ENCODE measurements at places on chromosomes 7 and 10.

DNA sequence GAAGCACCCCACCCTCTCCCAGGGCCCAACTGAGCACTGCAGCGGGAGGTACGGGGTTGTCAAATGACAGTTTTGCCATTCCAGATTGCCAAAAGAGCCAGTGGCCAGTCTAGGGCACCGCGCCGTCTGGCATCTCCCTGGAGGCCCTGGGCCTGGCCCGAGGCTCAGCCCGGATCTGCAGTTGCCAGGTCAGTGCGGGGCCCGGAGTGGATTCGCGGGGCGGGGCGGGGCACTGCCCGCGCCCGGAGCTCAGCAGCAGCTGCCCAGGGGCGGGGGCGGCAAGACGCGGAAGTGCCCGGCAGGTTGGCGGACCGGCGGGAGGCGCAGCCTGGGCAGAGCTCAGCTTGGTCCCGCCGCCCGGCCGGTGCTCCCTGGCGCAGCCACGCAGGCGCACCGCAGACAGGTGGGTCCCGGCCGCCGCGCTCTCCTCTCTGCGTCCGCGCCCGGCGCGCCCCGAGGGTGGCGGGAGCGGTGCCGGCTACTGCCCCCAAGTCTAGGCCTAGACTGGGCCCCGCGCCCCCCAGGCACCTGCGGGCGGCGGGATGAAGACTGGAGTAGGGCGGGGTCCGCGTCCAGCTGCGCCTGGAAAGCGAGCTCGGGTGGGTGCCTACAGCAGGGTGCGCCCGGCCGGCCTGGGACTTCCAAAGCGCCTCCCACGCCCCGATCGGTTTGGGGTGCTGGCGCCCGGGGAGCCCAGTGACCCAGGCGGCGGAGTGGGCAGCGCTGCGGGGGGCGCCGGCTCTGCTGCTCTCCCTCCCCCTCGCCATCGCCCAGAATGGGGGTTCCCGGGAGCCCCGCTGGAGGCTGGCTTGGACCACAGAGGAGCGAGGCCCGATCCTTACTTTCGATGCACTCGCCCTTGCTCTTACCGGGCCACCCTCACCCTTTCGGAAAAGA lies at the start of gene IRF5:
IRF5 (plus strand) TSS at position 281 of the 897 bp plus-strand sequence. CDS start 4,155 bp downstream, outside the sequence.
- peak; percentile 64 for DNase-seq

DNA sequence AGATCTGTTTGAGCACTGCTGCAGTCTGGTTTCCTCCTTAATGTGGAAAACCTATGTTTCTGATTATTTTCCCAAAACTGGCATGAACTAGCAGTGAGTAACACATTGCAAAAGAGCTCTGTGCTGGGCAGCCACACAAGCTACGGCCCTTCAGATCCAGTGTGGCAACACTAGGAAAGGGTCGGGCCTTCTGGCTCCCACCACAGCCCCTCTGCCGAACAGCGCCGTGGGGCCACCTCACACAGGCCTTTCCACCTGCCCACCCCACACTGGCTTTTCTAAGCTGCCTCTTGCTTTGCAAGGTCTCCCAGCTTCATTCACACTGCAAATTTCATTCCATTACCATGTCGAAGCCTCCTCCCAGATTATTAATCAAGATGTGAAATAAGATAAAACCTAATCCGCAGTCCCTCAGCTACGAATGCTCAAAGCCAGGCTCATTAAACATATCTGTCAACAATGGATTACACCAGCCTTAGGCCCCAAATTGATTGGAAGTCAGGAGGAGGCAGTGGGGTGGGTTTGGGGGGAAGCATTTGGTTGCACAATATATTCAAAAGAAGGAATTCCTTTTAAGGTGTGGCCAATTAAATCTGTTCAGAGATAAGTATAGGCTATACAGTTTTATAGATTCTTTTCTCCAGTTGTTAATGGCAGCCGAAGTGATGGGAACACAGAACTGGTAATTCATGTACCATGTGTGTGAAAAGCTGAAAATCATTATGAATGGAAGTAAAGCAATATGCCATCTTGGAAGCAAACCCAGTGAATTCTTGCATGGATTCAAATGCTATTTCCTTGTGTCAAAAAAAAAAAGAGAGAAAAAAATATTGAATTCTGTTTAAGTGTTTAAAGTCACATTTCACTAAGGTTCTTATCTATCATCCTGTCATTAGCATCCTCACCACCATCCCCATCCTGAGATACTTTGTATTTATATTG lies 223.7 kb downstream of the MTERF1 start:
- DNase-seq, result no peak

GRCh38 chr10:31426401-31426800 lies 107.4 kb downstream of the ZEB1 start:
- DNase-seq, result no peak

DNA sequence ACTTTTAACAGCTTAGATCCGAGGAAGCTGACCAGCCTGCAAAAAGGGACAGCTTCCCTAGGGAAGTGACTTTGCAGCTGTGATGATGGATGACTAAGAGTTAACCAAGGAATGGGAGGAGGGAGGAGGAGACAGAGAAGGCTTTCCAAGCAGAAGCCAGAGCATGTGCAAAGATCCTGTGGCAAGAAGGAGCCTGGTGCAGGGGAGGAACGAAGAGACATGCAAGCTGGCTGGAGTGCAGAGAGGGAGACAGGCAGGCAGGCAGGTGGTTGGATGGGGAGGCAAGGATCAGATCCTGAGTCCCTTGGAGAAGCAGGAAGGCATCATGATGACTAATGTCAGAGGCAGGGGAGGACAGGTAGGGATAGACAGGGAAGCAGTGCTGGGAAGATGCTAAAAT lies 148.8 kb downstream of the PFKFB3 start:
- no peak for DNase-seq

DNA sequence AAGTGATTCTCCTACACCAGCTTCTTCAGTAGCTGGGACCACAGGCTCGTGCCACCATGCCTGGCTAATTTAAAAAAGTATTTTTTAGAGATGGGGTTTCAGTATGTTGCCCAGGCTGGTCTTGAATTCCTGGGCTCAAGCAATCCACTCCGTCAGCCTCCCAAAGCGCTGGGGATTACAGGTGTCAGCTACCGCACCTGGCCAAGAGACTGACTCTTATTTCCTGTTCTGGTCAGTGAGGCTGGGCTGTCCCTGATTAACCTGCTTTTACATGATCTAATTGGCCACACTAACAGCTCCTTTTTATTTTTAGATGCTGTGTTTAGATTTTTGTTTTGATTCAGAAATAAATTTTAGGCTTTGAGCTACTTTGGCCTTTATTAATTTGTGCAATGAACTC lies 203.9 kb downstream of the NXPH1 start:
- no peak for DNase-seq

DNA sequence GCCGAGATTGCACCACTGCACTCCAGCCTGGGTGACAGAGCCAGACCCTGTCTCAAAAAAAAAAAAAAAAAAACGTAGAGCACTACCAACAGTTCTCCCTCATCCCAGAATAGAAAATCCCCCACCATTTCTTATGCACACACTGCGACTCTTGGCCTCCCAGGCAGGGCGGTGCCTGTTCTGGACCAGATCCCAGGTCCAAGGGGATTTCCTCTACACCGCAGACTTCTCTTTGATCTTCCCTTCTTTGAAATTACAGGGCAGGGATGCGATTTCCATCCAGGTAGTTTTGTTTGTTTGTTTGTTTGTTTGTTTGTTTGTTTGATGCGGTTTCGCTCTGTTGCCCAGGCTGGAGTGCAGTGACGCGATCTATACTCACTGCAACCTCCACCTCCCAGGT lies 91.8 kb downstream of the SEPTIN14 start:
- no peak for DNase-seq

- DNase-seq, result no peak
Measured at GRCh38 chr10:133459454-133460207, 5.9 kb downstream of the SCART1 start.

DNA sequence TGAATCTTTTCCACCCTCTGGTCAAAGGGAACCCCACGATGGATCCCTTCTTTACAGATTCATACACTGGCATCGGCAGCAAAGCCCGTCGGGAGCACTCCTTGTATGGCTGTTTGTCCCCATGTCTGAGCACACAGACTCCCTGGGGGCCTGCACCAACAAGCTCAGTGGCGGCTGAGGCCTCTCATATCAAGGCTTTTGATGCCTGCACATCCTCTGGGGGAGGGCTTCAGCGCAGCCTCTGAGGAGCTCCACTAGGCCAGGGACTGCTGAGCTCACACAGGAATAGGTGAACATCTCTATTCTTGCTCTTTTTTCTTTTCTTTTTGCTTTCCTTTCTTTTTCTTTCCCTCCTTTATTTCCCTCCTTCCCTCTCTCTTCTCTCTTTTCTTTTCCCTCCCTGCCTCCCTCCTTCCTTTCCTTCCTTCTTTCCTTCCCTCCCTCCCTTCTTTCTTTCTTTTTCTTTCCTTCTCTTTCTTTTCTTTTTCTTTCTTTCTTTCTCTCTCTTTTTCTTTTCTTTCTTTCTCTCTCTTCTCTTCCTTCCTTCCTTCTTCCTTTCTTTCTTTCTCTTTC lies 174.6 kb downstream of the CCDC3 start:
- DNase-seq, result no peak

DNA sequence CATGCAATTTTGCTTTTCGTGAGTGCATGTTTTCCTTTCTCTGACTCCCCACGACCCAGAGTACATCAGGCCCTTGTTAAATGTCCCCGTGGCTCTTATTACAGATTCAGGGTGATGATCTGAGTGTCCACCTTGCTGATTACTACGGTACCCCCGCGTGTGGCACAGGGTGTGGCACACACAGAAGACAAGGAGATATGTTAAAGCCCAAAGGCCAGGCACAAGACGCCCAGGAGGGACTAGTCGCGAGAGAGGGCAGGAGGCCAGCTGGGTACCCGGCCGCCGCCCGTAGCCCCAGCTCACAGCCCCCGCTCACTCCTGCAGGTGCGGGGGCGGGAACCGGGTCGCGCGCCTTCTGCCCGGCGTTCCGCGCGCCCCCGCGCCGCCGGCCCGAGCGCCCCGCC lies 281 bp upstream of the EXOC6 start:
- DNase-seq, result no peak

DNA sequence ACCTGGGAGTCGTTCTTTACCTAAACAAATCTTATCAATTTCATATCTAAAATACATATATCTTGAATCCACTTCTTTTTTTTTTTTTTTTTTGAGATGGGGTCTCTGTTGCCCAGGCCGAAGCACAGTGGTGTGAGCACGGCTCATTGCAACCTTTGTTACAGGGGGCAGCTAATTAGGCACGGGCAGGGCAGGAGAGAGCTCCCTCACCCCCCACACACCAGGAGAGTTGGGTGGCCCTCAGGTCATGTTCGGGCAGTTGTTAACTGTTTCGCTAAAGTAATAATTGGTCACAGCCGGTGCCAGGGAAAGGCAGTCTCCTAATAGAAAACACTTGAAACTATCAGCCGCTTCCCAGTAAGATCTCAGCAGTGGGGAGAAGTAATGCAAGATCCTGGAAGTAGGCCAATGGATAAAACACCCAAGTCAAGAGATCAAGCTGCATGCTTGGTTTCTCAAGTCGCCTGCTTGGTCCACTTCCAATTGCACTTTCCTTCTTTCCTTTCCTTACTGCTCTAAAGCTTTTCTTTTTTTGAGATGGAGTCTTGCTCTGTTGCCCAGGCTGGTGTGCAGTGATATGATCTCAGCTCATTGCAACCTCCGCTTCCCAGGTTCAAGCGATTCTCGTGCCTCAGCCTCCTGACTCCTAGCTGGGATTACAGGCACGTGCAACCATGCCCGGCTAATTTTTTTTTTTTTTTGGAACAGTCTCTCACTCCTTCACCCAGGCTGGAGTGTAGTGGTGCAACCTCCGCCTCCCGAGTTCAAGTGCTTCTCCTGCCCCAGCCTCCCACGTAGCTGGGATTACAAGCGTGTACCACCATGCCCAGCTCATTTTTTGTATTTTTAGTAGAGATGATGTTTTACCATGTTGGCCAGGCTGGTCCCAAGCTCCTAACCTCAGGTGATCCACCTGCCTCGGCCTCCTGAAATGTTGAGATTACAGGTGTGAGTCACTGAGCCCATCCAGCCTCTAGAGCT lies 21.3 kb upstream of the EFCAB10 start:
- no peak for DNase-seq

DNA sequence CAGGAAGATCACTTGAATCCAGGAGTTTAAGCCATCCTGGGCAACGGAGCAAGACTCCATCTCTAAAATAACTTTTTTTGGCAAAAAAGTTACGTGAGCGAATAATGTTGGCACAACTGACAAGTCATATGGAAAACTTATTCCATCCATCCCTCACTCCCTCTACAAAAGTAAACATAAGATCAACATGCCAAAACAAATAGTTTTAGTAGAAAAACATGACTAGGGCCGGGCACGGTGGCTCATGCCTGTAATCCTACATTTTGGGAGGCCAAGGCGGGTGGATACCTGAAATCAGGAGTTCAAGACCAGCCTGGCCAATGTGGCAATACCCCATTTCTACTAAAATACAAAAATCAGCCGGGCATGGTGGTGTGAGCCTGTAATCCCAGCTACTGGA lies 25.6 kb downstream of the SLC25A16 start:
- DNase-seq, result no peak

DNA sequence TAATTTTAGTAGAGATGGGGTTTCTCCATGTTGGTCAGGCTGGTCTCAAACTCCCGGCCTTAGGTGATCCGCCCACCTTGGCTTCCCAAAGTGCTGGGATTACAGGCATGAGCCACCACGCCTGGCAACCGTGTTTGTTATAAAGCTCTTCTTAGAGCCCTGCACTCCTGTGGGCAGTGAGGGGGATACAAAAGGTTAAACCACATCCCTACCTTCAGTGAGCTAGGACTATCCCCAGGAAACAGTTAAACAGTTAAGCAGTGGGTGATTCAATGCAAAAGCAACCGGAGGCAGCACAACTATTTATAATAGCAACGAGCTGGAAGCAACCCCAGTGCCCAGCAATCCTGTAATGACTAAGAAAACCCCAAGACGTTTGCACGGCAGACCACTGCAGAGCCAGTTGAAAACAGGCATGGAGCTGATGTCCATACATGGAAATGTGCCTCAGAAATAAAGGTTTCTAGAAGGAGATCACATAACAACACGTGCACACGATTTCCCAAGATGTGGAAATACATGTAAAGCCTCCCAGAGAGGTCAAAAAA lies 107.2 kb upstream of the LYZL2 start:
- peak; percentile 30 for DNase-seq

DNA sequence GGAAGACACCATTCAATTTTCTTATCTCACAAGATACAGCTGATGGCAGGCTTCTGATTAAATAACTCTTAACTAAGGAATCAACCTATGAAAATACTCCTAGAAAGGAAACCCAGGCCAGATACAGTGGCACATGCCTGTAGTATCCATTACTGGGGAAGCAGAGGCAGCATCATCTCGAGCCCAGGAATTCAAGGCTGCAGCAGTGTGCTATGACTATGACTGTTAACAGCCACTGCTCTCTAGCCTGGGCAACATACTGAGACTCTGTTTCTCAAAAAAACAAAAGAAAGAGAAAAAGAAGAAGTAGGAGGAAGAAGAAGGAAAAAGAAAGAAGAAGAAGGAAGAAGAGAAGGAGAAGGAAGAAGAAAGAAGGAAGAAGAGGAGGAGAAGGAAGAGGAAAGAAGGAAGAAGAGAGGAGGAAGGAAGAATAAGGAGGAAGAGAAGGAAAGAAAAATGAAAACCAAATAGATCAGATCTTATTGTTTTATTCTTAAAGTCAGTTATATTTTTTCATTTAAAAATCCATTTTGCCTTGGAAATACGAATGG lies 18.0 kb downstream of the DPY19L1 start:
- DNase-seq, result no peak

GRCh38 chr10:114631090-114631665 lies 26.9 kb downstream of the ABLIM1 start:
- no peak for DNase-seq

- DNase-seq, result no peak
Measured at GRCh38 chr7:117796889-117797288, 76.4 kb downstream of the CTTNBP2 start.

Data from AML-193 (cell line).